Activated gamma-delta T cell (primary cell): ENCODE measurements at places on chromosomes 3 and 15.

DNA sequence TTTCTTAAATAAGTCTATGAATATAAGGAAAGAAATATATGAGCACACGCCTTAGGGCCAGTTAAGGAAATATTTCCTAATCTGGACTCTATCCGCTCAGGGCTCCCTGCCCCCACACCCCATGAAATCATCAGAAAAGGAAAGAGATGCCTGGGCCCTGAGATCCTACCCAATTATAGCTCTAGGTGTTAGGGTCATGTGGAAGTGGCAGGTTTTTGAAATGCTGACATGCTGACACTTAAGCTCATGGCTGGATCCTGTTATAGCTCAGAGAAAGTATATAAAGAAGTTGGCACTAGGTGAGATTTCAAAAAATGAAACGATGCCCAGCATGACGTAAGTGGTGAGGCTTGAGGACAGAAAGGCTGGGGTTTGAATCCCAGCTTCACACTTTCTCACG lies 43.5 kb upstream of the AKAP13 start:
- no peak for DNase-seq

- DNase-seq = no peak
Measured at GRCh38 chr3:164577667-164578210, 500.6 kb downstream of the SI start.

GRCh38 chr3:178602856-178603255 lies 66.6 kb downstream of the KCNMB2 start:
- no peak for DNase-seq

- DNase-seq = no peak
Measured at GRCh38 chr3:171099911-171100310, 73.4 kb upstream of the SLC2A2 start.

- no peak for DNase-seq
Measured at GRCh38 chr3:39528844-39529243, 61.4 kb downstream of the MOBP start.

- no peak for DNase-seq
Measured at GRCh38 chr15:67945951-67946700, 106.3 kb upstream of the RNU6-1 start.

DNA sequence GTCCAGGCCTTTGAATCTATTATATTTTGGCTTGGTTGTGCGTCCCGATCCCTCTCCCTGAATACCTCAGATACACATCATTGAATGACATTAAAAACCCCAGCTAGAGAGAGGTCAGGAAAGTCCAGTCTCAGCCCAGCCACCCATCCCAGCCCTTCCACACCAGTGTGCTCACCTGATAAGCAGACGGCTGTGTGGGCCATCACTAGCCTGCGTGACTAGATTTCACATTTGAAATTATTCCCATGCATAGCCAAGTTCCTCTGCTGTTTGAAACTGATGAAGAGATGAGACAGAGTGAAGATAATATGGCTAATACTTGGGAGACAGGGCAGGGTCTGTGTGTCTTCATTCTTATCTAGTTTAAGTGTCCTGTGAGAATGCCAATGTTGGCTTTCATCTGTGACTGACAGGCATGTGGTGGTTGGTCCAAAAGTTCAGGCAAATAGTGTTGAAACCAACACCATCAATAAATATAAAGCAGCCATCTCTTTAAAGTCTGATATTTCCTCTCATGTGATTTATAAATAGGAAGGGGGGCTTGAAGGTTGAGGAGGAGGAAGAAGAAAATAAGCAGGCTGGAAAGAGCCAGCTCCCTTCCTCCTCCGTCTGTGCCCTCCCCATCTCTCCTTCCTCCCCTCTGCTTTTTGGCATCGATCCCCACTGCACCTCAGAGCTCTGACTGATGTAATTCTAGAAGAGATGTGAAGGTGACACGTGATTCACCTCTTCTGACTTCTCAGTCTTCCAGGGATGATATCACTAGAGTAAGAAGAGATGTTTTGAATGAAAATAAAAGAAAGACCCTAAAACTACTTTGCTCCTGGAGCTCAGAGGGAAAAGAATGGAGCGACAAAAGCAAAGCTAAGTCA lies 5.1 kb downstream of the FAM43A start:
- no peak for DNase-seq

GRCh38 chr15:49877873-49878521 lies 241.0 kb downstream of the ATP8B4 start:
- no peak for DNase-seq

GRCh38 chr3:124780761-124781475 lies 50.7 kb downstream of the UMPS start:
- DNase-seq = no peak

DNA sequence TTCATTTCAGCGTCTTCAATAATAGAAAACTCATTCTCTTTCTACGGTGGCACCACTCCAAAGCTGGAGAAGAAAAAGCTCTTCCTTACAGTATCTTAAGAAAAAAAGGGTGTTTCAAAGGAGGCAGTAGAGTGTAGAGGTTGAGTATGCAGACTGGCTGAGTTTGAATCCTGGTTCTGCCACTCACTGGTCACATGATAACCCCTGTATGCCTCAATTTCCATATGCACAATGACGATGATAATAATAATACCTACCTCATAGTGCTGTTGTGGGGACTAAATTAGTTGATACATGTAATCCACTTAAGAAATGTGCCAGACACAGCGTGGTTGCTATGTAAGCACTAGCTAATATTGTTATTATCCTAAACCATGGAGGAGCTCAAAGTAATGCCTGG lies 4.5 kb downstream of the ANP32A start:
- no peak for DNase-seq

GRCh38 chr3:185090811-185091210 lies 62.0 kb downstream of the C3orf70 start:
- DNase-seq = no peak

DNA sequence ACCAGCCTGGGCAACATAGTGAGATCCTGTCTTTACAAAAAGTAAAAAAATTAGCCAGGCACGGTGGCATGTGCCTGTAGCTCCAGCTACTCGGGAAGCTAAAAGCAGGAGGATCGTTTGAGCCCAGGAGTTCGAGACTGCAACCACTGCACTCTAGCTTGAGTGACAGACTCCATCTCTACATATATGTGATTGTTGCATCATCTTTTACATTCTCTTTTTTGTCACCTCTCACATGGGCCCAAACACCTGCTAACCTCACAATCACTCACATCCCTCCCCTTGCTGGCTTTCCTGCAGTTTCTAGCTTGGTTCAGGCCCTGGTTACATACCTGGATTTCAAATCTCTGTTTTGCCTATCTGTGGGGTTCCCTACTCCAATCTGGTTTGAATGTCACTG lies 19.4 kb downstream of the MYLK start:
- no peak for DNase-seq

- no peak for DNase-seq
Measured at GRCh38 chr15:60760646-60761504, 281.9 kb upstream of the ICE2 start.

DNA sequence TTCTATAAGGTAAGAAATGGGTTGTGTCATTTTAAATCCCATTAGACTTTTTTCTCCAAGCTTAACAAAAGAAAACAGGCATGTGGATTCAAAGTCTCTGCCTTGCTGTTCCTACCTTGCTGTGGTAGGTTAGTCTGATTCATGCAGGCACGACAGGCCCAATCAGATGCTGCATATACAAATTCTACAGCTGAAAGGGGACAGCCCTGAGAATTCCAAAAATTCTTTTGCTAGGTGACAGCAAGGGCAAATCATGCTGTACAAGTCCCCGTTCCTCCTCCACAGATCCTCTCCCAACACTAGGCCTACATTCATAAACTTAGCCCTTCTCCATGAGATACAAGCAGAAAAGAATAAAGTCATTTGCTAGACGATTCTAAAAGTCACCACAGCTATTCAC lies 161.2 kb upstream of the THBS1 start:
- no peak for DNase-seq

DNA sequence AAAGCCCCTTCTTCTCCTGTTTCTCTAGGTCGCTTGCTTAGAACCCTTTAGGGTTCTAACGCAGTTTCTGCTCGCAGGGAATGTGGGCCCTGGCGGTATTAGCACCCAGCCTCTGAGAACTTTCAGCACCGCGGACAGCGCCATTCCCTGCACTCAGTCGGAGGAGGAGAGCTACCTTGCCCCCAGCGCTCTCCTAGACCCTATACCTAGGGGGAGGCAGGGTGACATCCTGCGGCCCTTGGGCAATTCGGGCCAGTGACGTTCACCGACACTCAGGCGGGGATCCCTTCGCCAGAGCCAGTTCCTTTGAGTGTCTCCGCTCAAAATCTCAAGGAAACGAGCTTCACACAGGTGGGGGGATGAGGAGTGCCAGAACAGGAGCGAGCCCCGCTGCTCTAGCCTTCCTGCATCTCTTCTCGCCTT lies 1.3 kb downstream of the SLC7A14 start:
- DNase-seq = no peak

DNA sequence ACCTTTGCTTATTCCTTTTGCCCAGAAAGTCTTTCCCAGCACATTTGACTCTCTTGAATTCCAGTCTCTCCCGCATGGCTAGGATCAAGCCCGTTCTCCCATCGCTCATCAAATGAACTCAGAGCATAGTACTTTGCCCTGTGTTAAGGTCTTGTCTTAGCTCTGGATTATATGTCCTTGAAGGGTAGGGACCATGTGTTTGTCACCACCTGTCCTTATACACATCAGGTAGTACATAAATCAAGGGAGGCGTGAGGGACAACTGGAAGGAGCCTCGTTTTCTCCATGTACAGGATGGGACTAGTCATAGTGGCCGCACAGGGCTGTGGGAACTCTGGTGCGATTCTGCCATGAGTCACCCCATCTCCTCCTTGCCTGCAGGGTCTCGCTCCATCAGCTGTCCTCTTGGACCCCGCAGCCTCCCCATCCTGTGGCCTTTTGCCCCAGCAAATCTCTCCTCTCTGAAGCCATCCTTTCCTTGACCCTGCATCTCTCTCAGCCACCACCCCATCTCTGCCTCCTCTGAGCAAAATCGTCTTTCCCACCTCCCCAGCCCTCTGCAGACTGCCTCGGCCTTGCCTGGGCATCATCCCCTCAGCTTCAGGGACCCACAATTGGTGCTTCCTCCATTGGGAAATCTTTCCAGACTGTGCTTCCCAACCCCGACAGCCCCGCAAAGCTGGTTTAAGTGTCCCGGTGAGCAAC lies 33.4 kb upstream of the RAB6B start:
- no peak for DNase-seq

DNA sequence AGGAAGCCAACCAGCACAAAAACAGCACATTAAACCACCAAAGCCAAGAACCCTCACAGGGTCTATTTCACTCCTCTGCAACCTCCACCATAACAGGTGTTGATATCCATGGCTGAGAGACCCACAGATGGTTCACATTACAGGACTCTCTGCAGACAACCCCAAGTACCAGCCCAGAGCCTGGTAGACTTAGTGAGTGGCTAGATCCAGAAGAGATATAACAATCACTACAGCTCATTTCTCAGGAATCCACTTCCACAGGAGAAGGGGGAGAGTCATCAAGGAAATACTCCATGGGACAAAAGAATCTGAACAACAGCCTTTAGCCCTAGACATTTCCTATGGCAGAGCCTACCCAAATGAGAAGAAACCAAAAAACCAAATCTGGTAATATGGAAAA lies 168.1 kb upstream of the CD96 start:
- no peak for DNase-seq

DNA sequence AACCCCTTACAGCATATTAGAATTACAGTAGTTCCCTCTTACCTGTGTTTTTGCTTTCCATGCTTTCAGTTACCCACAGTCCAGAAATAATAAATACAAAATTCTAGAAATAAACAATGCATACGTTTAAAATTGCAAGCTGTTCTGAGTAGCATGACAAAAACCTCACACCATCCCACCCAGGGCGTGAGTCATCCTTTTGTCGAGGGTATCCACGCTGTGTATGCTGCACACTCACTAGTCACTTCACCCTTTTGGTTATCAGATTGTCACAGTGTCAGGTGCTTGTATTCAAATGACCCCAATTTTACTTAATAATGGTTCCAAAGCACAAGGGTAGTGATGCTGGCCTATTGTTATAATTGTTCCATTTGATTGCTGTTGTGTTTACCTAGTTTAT lies 72.5 kb upstream of the P3H2 start:
- no peak for DNase-seq

- DNase-seq = no peak
Measured at GRCh38 chr3:17372362-17373210, 369.8 kb downstream of the TBC1D5 start.

GRCh38 chr3:14141602-14142341 lies 16.9 kb downstream of the TMEM43 start:
- no peak for DNase-seq

- no peak for DNase-seq
Measured at GRCh38 chr3:166223120-166223519, 385.9 kb upstream of the BCHE start.

GRCh38 chr15:49045751-49046219 lies 461 bp downstream of the SECISBP2L start:
- DNase-seq = no peak

DNA sequence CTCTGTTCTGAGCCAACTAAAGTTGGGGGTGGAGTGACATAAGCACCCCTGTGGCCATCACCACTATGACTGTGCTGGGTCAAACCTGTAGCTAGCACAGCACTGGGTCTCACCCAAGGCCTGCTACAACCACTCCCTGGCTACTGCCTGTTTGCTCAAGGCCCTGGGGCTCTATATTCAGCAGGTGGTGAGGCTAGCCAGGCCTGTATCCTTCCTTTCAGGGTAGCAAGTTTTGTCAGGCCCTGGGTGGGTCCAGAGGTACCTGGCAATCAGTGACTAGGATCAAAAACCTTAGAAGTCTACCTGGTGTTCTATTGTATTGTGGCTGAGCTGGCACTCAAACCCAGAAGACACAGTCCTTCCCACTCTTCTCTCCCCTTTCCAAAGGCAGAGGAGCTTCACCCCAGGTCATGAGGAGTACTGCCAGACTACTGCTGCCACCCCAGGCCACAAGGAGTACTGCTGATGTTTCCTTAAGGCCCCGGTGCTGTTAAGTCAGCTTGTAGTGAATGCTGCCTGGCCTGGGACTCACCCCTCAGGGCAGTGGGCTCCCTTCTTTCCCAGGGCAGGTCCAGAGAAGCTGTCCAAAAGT lies 170.8 kb downstream of the IGSF11 start:
- DNase-seq = no peak

DNA sequence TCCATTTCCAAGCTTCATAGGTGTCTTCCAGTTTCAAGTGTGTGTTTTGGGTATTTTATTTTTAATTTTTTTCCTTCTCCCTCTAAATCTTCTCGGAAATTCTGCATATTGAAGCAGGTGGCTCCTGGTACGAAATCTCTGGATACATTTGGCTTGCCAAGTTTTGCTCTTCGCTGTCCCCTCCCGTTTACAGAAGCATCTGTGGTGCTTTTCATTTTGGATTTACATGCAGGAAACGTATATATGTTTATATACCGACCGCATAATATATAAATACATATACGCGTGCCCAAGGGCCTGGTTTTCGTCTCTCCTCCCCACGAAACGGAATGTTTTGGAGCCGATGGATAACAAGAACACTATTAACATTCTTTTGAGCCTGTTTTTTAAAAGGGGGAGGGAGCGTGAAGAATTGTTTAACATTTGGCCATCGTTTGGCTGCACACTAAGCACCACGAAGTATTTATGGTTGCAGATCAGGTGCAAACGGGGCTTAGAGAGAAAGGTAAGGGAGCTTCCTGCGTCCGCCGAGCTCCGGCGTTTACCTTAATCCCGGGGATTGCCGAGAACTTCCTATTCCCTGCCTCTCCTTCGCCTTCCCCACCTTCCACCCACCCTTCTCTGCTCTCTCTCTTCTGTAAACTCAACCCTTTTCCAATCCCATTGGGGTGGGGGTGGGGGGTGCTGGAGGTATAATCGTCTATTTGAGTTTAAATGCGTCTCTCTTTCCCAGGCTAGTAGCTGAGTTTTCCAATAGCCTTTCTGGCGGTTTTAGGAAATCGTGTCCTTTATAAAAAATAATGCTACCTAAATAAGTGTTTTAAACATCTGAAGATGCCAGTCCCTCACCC lies 1.1 kb upstream of the NLGN1 start:
- DNase-seq = no peak
